ENCODE measurements at places on chromosomes 3 and 15.

DNA sequence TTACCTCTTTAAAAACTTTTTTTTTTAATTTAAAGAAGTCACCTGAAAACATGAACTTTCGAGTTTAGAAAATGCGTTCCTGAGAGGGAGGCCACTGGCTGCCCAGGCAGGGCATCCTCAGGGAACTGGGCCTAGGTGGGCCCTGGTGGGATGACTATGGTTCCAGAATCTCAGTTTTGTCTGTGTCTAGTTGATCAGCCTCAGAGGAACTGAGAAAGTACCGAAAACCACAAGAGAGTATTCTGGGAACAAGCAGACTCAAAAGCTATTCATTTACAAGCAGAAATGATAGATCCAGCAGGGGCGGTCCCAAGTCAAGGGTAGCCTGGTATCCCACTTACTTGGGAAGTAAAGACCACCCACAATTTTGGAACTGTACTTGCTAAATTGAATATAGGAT, 10.5 kb downstream of the WWTR1 start:
- DNase-seq: no peak

DNA sequence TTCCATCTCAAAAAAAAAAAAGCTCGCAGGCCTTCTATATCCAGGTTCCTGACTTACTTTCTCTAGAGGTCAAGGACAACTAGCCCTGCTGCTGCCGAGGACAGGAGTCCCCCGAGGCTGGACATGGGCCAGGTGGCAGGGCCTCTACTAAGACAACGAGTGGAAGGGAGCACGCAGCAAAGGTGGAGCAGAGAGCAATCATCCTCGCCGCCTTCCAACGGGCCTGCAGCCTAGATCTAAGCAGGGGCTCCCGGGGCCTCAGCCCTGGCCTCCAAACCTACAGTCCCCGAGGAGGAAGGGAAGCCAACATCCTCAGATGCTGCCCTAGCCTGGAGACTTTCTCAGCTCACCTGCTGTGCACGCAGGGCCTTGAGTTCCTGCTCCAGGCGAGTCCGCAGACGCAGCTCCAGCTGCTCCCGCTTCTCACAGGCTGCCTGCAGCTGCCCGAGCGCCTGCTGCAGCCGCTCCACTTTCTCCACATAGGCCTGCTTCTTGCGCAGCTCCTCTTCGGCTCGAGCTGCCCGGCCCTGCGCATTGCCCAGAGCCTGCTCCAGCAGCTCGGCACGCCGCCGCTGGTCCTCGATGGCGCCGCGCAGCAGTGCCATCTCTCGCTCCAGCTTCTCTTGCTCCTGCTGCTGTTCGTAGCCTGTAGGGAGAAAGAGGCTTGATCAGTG, 12.9 kb downstream of the AMOTL2 start:
- DNase-seq: no peak

DNA sequence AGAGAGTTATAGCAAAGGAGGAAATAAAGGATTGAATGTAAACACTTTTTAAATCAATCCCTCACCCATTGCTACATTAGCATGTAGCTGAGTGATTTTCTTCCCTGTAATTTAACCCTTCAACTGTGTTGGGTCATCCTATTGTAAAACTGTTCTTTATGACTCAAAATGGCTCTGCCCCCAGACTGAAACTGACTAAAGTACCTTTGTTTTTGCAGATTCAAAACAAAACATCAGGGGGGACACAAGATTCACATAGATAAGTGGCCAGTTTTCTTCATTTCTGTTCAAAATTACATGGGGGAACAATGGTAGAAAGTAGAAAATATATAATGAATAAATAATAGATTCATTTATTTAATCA, 268.4 kb downstream of the IGSF11 start:
- DNase-seq: no peak

DNA sequence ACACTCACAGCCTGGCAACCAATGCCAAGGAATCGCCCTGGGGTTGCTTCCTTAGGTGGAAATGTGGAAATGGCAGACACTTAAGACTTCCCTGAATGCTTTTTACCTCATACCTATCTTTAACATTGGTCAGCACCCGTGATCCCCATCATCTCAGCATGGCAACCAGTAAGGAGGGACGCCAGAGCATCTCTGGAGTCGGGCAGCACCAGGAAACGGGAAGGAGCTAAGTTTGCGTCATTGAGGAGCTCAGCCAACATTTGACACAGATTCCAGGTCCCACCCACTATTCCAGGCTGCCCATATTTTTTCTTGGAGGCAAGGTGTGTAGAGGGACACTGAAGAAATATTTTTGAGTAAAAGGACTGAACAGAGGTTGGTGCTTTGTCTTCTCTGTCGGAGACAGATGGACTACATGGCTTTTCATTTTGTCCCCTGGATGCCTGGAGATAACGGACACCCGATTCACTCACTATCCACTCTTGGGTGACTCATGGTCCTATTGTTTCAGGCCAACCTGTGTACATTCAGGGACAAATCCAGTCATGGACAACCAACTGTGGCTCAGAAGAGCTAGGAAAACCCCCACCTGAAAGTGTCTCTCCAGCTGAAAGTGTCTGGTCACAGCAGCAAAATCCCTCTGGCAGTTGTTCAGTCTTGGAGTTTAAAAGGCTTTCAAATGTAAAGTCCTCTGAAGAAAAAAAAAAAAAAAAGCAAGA, 70.4 kb upstream of the OXTR start:
- no peak for DNase-seq

DNA sequence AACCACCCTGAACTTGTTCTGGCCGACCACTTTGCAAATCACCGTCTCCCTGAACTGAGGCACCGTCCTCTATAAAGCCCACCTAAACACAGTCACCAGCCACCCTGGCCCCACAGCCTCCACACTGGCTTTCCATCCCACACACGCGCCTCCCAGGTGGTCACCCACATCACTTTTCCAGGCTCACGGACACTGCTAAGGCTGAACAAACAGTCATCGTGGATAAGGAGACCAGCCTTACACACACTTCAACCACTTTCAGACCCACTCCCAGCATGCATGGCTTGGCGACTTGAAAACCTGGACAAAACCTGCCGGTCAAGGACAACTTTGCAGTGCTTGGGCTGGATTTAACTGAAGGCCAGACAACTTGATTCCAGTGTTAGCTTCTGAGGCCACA, 8.4 kb downstream of the CHSY1 start:
- no peak for DNase-seq

GRCh38 chr3:184808021-184808420, 3.9 kb upstream of the VPS8 start:
- no peak for DNase-seq

DNA sequence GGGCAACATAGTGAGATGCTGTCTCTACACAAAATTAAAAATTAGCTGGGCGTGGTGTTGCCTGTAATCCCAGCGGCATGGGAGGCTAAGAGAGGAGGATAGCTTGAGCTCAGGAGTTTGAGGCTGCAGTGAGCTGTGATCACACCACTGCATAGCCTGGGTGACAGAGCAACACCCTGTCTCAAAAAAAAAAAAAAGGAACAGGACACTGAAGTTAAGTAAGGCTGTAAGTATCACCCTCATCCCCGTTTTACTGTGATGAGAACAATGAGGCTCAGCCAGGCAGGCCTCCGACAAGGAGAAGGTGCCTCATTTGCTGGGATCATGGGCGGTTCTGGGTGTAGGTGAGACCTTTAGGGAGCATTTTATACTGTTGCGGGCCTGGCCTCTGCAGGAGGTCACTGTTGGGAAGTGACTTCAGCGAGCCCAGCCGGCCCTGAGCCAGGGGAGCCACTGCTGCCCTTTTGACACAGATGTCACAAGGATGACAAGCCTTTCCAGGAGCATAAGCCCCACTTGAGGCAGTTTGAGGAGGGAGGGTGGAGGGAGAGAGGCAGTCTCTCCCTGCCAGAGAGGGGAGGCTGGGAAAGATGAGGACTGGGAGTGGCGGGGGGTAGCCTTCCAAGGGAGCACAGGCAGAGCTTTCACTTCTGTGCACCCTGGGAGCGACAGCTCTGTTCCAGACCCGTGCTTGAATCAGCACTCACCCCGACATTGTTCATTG, 30.8 kb downstream of the IRAK2 start:
- no peak for DNase-seq

DNA sequence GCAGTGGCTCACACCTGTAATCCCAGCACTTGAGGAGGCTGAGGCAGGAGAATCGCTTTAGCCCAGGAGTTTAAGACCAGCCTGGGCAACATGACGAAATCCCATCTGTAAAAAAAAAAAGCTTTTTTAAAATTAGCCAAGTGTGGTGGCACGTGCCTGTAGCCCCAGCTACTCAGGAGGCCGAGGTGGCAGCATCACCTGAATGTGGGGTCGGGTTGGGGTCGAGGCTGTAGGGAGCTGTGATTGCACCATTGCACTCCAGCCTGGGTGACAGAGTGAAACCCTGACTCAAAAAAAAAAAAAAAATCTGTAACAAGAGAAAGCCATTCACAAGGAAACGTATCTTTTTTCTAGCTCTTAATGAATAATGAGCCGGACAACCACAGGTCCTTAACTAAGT, 74.7 kb upstream of the DLG1 start:
- no peak for DNase-seq

DNA sequence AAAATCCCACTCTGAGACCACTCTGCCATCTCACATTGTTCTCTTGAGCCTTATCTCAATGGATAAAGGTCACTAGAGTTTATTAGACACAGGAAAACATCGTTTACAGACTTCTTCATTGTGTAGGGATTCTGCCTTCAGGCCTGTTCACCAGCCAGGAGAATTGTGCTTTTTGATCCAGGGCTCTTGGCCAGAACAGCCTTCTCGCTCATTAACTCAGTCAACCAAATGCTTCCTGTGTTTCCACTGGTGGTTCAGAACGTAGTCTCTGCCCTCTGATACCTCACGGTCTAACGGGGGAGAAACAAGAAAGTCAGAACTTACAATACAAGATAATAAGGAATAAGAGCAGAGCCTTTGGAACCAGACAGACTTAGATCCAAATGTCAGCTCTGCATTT, 54.2 kb upstream of the TSEN2 start:
- DNase-seq: no peak

DNA sequence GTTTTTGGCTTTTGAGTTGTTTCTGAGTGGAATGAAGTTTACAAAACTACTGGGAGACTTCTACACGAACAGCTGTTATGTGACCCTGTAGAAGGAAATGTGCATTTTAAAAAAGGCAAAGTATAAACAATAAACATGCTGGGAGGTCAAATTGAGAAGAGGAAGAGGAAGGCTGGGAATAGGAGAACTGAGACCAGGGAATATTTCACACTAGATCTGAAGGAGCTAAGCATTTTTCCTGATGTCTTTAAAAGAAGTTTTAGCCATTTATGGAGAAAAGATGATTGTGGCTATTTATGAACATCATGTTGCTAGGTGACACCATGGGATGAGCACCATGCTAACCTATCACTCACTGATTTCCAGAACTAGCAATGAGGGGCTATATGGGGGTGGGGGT, 76.3 kb upstream of the FAM98B start:
- no peak for DNase-seq

- DNase-seq: no peak
Observed at GRCh38 chr15:77625376-77625775, 7.3 kb downstream of the LINGO1 start.

DNA sequence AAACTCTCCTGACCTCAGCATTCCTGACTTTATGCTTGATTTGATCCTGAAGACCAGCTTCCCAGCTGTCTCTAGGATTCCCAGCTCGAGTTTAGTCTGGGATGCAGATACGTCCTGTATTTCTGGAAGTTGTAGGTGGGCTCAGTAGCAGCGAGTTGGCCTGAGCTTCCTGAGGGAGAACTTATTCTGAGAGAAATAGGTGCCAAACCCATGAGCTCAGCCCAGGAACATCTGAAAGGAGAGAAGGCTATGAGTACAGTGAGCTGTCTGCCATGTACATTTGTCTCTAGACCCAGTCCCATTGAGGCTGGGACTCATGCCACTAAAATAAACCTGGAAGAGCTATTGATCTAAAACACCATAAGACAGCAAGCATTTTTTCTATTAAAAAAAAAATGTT, 36.6 kb upstream of the SLC9A9 start:
- no peak for DNase-seq

- DNase-seq: no peak
Observed at GRCh38 chr3:193240436-193240849, 579 bp upstream of the PLAAT1 start.

- no peak for DNase-seq
Observed at GRCh38 chr3:189076449-189076848, 95.3 kb upstream of the TPRG1 start.

GRCh38 chr15:43270113-43270665, 3.5 kb upstream of the TGM5 start:
- DNase-seq: no peak

GRCh38 chr3:21100656-21101359, 650.2 kb downstream of the ZNF385D start:
- no peak for DNase-seq

DNA sequence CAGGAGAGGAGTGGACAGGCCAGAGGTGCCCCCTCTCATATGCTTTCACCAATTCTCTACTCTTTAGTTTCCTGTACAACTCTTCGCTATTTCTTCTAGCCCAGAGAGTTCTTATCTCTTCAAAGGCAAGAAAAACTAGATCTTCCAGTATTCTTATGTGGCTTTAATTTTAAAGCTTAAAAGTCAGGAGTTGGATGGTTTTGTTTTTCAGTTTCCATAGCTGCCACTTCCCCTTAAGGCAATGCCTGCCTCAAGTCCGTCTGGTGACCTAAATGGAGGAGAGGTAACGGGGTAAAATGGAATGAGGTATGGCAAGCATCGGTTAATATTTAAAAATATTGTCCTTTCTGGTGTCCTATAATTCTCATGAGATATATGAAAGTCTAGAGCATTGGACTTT, 11.4 kb upstream of the VGLL3 start:
- DNase-seq: no peak

DNA sequence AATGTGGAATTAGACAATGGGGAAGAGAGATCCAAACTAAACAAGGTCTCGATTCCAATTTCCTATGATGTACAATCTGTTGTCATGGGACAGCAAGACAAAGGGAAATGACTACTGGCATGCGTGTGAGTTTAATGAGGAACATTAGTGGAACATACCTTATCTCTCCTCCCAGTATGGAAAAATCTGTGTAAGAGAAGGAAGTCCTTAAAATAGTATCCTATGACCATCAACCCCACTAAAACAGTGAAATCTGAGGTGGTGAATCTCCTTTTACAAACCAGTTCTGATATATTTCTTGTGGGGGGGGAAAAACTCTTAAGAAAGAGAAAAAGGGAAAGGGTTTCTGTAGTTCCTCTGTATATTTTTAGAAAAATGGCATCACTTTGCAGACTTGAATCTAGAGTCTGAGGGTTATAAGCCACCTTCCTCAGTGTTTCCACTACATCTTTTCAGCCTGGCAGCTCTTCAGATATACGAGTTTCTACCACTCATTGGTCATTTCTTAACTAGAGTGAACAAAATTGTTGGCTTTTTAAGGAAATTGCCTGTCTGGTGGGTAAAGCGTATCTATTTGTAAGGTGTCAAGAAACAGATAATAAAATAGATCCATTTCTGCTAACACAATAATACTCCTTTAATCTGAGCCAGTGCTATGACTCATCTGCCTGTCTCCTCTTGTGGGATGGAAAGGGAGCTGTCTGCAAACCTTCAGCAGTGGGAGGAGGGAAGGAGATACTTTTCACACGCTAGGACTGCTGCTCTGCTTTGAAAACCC, 3.0 kb upstream of the TNFAIP8L3 start:
- DNase-seq: no peak

DNA sequence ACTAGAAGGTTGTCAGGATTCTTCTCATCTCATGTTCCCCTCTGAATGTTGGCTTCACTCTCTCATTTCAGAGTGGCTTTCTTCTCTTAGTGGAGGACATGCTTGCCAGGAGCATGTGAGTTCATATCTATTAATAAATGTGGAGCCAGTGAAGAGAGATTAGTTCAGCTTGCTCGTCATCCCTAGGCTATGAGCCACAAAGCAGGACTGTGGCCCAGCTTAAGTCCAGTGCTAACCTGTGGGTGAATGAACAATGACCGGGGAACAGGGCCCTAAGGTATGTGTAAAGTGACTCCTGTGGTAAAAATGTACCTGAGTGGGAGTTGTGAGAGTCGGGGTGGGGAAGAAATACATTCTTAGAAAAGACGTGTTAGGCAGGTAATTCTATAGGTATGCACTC, 96.9 kb upstream of the TBL1XR1 start:
- DNase-seq: no peak

All from C1 segment of cervical spinal cord (tissue), 14 donors.